NCI-H526 (cell line): ENCODE measurements at places on chromosomes 11 and 22.

GRCh38 chr11:86621854-86622253, 50.6 kb downstream of the ME3 start:
- DNase-seq, result no peak

GRCh38 chr11:114259124-114259526, 37.1 kb upstream of the NNMT start:
- DNase-seq, result peak; percentile 26

DNA sequence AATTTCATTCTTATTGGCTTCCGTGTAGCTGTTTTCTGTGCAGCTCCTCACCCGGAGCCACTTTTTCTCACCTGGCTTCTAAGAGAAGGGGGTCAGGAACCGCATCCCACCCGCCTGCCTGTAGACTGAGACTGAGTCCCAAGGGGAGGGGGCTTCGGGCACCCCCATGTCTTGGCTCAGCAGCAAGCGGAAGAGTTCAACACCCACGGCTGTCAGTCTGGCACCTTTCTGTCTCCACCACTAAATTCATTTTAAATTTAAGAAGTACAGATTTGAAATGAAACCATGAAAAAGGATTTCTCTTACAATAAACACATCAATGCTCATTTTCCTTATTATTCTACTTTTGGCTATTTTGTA, 66.7 kb downstream of the EFCAB6 start:
- no peak for DNase-seq

DNA sequence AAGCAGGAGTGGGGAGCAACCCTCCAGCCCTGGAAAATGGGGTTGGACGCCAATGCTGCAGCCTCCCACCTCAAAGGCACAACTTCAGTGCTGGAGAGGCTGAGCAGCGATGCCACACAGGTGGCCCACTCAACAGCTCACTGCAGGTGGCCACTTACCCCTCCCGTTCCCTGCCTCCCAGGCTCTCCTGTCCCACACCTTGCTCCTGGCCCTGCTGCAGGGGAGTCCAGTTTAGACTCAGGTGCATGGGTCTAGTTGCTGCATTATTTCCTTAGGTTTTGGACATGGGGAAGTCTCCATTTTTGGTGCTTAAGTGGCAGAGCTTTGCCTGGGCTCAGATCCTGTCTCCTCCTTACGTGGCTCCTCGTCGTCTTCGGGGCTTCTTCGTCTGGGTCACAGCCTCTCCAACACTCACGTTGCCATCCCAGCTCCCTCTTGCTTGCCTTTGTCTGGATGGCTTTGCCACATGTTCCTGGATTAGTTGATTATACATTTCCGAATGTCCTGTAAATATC, 898.3 kb downstream of the BRD1 start:
- no peak for DNase-seq

DNA sequence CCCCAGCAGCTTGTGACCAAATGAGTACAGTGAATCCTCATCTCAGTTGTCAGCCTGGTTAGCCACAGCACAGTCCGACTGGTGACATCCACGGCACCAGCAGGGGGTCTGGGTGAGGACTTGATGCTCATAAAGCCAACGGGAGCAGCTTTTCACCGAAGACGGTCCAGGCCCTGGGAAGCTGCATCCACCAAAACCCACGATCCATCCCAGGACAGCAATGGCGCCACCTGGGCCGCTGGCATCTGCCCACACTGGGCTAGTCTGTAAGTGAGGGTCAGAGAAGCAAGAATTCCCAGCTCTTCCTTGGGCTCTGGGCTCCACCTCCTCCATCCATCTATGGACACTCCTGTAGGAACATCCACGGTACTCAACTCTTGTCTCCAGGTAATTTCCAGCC, 25.1 kb upstream of the FXYD6 start:
- no peak for DNase-seq

DNA sequence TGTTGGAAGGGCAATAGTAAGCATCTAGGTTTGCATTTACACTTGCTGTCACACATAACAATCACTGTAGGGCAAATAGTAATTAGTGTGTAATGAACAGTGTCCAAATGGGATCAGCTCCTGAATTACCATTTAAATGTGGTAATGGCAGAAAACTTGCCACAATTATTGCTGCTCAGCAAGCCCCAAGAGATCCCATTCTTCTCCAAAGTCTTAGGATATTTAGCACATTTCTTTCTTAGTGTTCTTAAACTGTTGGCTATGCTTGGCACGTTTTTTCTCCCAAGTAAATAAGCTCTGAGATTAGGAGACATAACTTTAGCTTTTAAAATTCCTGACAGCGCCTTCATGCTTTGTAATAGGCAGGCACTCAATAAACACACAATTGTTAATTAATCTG, 1037.0 kb downstream of the DLG2 start:
- DNase-seq, result no peak

GRCh38 chr11:72609045-72609444, 65.2 kb downstream of the PDE2A start:
- DNase-seq, result peak; percentile 17

DNA sequence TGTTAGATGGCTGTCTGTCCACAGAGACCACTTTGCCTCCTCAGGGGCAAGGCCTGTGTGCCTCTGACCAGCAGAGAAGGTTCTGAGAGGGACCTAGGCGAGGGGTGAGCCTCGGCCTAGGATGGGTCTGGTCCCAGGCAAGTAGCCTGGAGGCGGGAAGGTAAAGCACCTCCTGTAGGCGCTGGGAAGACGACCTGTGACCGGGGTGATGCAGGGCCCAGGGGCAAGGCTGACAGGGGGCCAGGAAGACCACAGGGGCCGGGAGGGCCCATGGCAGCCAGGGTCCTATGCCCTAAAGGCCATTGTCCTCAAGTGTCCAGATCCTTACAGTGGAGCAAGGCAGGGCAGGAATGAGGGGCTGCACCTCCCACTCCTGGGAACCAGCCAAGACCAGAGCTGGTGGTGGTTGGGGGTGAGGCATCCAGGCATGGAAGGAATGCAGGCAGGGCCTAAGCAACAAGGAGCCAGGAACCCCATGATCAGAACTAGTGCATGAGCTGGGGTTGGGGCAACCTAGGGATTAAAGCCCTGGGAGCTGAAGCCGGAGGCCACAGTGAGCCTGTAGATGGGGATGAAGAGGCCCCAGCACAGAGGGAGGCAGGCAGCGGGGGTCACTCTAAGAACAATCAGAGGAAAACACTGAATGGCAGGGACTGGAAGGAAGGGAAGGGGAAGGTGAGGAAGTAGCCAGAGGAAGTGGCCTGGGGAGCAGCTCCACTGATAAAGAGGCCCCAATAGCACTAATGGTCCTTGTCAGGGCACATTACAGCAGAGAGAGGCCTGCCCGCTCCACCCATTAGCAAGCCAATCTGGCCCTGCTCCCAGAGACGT, 32.9 kb upstream of the KLHL35 start:
- no peak for DNase-seq

- DNase-seq, result no peak
Observed at GRCh38 chr11:71242391-71242790, 10.0 kb downstream of the SHANK2 start.

GRCh38 chr11:1193326-1194230, 29.3 kb upstream of the MUC5B start:
- DNase-seq, result peak; percentile 52

- no peak for DNase-seq
Observed at GRCh38 chr22:50403701-50404101, 60.6 kb downstream of the PPP6R2 start.

- no peak for DNase-seq
Observed at GRCh38 chr22:37188901-37189466, 937 bp upstream of the C1QTNF6 start.

GRCh38 chr11:68092411-68092810, 28.8 kb downstream of the CHKA start:
- no peak for DNase-seq

DNA sequence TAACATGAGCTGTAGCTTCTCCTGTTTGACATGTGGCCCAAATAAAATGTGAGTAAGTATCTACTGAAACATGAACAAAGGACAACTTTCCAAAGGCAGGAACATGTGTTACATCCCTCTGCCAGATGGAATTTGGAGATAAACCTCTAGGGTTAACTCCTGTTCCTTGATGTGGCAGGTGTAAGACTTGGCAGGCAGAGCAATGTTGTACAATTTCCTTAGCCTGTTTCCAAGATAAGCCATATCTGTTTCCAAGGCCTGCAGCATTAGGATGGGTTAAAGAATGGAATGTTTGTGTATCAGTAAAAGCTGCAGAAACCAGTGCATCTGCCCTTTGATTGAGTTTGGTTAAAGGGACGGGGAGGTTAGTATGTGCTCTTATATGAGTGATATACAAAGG, 8.8 kb upstream of the DNAJB13 start:
- DNase-seq, result no peak

DNA sequence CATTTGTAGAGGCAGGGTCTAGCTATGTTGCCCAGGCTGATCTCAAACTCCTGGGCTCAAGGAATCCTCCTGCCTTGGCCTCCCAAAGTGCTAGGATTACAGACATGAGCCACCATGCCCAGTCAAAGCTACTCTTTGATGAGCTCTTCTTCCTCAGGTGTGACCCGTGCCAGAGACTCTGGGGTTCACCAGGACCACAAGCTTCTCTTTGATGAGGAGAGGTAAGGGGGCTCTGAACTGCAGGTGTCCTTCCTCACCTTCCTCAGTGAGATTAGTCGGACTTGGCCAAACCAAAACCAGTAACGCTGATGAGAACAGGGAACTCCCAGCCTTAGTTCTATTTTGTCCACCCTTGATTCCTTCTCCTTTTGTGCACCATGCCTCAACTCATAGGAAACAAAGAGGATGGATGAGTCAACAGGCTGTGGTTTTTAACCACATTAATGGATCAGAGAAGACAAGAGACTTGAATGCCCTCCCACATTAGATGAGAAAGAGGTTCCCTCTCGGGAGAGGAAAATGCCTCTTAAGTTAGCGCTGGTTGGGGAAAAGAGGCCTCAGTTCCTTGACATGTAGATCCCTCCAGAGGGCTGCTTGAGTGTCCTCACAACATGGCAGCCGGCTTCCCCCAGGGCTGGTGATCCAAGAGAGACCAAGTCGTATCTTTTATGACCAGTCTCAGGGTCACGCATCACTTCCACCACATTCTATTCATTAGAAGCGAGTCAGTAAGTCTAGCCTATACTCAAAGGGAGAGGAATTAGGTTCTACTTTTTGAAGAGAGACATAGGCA, 25.7 kb upstream of the CTR9 start:
- DNase-seq, result no peak

GRCh38 chr22:27252282-27253049, 549.1 kb downstream of the MN1 start:
- DNase-seq, result no peak

GRCh38 chr22:38788846-38789245, 5.1 kb downstream of the DNAL4 start:
- no peak for DNase-seq

GRCh38 chr11:71992136-71992730, 6.5 kb upstream of the IL18BP start:
- no peak for DNase-seq

- DNase-seq, result no peak
Observed at GRCh38 chr11:2791139-2791520, 91.3 kb upstream of the KCNQ1OT1 start.

DNA sequence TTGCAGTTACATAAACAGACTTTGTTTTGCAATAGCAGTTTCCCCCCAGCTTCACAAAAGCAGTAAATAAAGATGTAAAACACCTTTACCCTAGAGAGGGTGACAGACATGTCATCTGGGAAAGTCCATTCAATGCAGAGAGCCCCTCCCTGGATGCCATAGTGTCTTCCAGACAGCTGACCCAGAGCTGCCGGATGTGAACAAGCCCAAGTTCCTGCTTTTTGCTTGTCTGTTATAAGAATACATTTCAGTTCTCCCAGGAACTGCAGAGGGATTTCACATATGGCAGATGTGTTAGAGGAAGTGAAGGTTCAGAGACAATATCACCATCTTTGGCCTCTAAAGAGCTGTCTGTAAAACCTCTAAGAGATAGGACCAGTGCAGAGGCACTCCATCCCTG, 48.9 kb downstream of the RELT start:
- no peak for DNase-seq

DNA sequence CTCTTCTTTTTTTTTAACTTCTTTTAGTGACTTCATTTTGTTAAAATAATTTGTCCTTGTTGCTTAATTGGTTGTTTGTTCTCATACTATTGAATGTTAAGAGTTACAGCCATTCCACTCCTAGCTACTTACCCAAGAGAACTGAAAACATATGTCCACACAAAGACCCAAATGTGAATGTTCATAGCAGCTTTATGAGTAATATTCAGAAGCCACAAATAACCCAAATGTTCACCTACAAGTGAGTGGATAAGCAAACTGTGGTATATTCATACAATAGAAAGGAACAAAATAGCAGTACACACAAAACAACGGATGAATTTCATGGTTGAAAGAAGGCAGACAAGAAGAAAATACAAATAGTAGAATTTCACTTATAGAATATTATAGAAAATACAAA, 1.4 kb upstream of the OR4D11 start:
- DNase-seq, result no peak

DNA sequence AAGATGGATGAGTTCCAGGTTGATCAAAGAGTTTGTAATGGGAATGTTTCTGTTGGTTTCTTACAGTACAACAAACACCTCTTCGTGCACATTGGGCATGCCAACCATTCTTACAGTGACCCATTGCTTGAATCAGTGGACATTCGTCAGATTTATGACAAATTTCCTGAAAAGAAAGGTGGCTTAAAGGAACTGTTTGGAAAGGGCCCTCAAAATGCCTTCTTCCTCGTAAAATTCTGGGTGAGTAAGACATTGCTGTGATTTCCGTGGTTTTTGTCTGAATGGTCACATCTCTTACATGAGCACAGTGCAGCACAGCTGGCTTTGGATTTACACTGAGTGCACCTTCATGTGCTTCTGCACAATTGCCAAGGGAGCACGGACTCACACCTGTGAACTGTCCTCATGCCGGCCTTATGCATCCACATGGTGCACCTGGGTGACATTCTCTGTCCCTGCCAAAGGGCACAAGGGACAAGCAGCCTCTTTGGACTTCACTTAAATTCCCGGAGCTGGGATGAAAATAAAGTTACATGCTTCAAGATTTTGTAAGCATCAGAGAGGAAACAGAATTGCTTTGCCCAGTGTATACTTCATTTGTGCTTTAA, 107.1 kb upstream of the RASSF10 start:
- no peak for DNase-seq

- no peak for DNase-seq
Observed at GRCh38 chr11:117092951-117093590, 5.2 kb downstream of the SIK3 start.

DNA sequence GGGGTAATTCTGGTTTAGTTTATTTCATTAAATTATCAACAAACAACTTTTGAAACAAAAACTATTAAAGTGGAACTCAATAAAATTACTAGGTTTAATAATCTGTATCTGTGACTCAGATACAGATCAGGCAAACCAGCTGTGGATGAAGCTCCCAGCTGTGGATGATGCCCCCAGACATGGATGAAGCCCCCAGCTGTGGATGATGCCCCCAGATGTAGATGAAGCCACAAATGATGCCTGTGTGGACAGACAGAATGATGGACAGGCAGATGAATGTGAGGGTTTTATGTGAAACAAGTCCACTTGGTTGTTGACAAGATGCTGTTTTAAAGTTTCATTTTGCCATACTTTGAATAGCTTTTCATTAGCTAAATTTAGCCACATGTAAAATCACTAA, 5.8 kb upstream of the ZNF74 start:
- DNase-seq, result no peak

- DNase-seq, result no peak
Observed at GRCh38 chr11:95148406-95148805, 58.8 kb downstream of the ENDOD1 start.

- no peak for DNase-seq
Observed at GRCh38 chr11:79436919-79437277, 3.9 kb downstream of the TENM4 start.

GRCh38 chr11:25633230-25633629, 698.7 kb upstream of the ANO3 start:
- no peak for DNase-seq

GRCh38 chr11:64447831-64448598, 89.1 kb downstream of the RPS6KA4 start:
- DNase-seq, result peak; percentile 21

- peak; percentile 34 for DNase-seq
Observed at GRCh38 chr11:108115500-108116140, 5.7 kb upstream of the ACAT1 start.
